ENCODE measurements at places on chromosomes 2 and 18. TPM values are rescaled to one million over a fixed set of nuclear protein-coding genes. Genes with fewer than 3 reads are reported as not detected.

Gene TLX2
- total RNA-seq = not detected

DNA sequence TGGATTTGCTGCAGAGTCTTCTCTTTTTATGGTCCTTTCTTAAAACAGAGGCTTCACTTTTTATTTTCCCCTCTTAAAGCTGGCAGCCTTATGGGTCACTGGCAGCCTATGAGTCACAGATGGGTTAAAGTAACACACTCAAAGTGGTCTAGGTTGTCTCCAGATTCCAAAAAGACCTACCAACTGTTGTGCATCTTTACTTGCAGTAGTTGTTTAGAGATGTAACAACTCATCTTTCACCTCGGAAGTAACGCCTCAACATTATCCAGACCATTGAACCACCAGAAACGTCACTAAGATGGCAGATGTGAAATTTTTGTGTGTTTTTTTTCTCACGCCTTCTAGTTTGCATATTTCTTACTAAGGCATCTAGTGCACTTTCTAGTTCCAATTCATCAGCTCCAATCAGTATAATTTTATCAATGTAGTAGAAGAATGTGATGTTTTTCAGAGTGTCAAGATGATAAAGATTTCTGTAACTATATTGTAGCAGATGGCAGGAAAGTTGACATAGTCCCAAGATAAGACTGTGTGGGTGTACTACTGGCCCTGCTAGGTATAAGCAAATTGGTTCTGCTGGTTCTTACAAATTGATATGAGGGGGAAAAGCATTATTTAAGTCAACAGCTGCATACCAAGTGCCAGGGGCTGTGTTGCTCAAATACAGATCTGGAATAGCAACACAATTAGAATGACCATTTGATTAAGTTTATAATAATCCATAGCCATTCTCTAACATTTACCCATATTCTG is 9.6 kb upstream of the SEC11C start:
- no peak for DNase-seq
- H3K27me3 ChIP-seq = peaks cover 43% of the 10 kb centered on the region
- H3K27ac ChIP-seq = no peak overlapping the region
- no peaks in the 10 kb centered on the region for H3K36me3 ChIP-seq
- no peak overlapping the region for H3K4me3 ChIP-seq
- H3K4me1 ChIP-seq = no peaks in the 10 kb centered on the region

Gene LBX2
- total RNA-seq = 2.3 TPM

Gene MATN3
- total RNA-seq = 17.0 TPM

DNA sequence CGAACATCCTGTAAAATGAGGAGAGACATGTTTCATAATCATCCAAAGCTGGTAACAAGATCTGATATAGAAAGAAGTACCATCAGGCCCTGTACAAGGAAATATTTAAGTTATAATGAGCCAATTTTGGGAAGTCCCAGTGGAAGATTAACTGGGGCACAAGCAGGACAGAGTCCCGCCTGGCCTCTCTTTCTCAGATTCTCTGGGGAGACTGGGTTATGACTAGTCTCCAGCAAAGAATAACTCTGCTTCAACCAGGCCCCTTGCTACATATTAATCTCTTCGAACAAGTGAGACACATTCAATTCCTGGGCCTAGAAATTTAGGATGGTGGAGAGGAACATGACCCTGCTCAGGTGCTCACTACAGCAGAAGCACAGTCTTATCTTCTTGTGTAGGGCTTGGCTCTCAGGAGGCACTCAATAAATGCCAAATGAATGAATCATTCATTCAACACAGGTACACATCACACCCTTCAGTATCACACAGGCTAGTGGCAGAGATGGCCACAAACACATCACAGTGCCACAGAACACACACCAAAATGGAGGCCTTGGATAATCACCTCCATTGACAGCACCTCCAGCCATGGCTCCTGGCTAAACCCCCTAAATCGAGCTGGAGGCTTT is 46.4 kb upstream of the RNF152 start:
- peaks cover 1% of the 10 kb centered on the region for H3K36me3 ChIP-seq
- no peak overlapping the region for H3K27ac ChIP-seq
- H3K4me1 ChIP-seq = peaks cover 16% of the 10 kb centered on the region
- DNase-seq = no peak

- H3K4me1 ChIP-seq = peaks cover 12% of the 10 kb centered on the region
- peak overlapping the region; percentile 98 for H3K27ac ChIP-seq
- H3K27me3 ChIP-seq = no peaks in the 10 kb centered on the region
- peak overlapping the region; percentile 97 for H3K4me3 ChIP-seq
- no peak for DNase-seq
- H3K36me3 ChIP-seq = no peaks in the 10 kb centered on the region
These were observed 1.1 kb upstream of the CEP192 start for GRCh38 chr18:12990123-12990475.

GRCh38 chr2:195503208-195503607 is 153.8 kb upstream of the SLC39A10 start:
- no peak for DNase-seq
- no peak overlapping the region for H3K4me3 ChIP-seq
- H3K4me1 ChIP-seq = peaks cover 15% of the 10 kb centered on the region
- no peaks in the 10 kb centered on the region for H3K27me3 ChIP-seq
- H3K27ac ChIP-seq = no peak overlapping the region

DNA sequence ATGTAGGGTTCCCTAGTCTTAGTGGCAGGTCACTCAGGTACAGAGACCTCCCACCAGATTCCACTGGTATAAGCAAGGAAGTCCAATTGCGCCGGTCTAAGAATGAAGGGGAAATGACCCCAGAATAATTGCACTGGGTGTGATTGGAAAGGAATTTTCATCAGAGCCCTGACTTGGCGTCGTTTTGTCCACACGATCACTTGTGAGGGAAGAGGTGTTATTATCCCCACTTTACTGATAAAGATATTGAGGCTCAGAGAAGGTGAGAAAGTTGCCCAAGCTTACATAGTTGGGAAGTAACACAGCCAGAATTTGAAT is 61.5 kb downstream of the CIB4 start:
- no peaks in the 10 kb centered on the region for H3K36me3 ChIP-seq
- no peak overlapping the region for H3K4me3 ChIP-seq
- H3K27me3 ChIP-seq = peaks cover 49% of the 10 kb centered on the region

DNA sequence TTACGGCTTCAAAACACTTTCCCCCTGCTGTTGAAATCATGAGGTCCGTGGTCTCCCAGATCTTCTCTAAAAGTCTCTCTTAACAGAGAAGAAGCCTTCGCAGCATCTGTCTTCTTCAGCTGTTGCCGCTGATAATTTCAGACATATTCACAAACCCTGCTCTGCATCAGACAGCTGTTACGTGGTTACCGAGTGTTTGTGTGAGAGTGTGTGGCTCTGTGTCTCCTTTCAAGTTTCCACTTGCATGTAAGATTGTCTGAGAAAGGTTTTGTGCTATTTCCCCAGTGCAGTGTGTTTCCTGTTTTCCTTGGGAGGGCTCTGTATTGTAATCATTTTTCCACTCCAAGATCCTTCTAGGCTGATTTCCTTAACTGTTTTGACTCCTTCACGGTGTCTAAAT is 32.8 kb downstream of the MAIP1 start:
- H3K4me3 ChIP-seq = no peak overlapping the region
- no peaks in the 10 kb centered on the region for H3K36me3 ChIP-seq
- H3K27ac ChIP-seq = no peak overlapping the region
- DNase-seq = no peak
- peaks cover 5% of the 10 kb centered on the region for H3K4me1 ChIP-seq
- H3K27me3 ChIP-seq = no peaks in the 10 kb centered on the region

GRCh38 chr2:198314559-198315153 is 510.3 kb downstream of the PLCL1 start:
- no peak overlapping the region for H3K27ac ChIP-seq
- no peak for DNase-seq
- H3K4me1 ChIP-seq = no peaks in the 10 kb centered on the region
- no peak overlapping the region for H3K4me3 ChIP-seq

Gene PLGLB2
- total RNA-seq = 6.5 TPM

Gene CCDC141
- total RNA-seq = not detected

Gene GCG
- 0.31 TPM for total RNA-seq

Gene C2orf80
- not detected for total RNA-seq

Gene SLC16A14
- 4.9 TPM for total RNA-seq

- peak overlapping the region; percentile 77 for H3K4me3 ChIP-seq
- no peaks in the 10 kb centered on the region for H3K36me3 ChIP-seq
- no peak overlapping the region for H3K27ac ChIP-seq
- H3K4me1 ChIP-seq = peaks cover 31% of the 10 kb centered on the region
- H3K27me3 ChIP-seq = no peaks in the 10 kb centered on the region
These were observed 362 bp upstream of the PSTPIP2 start for GRCh38 chr18:46072376-46072867.

GRCh38 chr2:66985906-66986305 is 411.2 kb upstream of the ETAA1 start:
- no peak for DNase-seq
- peaks cover 23% of the 10 kb centered on the region for H3K27me3 ChIP-seq
- H3K4me1 ChIP-seq = no peaks in the 10 kb centered on the region
- H3K27ac ChIP-seq = no peak overlapping the region
- no peak overlapping the region for H3K4me3 ChIP-seq

DNA sequence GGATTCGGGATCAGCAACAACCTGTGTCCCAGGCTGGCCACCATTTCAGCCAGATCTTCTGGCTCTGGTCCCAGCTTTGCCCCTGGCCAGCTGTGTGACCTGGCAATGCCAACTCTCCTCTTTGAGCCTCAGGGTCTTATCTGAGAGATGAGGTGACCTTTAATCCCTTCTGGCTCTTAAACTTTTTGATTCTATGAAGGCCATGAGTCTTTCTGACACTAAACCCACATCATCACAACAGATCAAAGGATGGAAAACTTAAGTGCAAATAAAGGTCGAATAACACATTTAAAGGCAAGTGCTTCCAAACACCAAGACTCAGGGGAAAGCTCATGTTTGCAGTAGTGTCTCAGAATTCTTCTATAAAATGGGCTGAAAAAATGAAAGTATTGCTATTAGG is 491.8 kb upstream of the NRP2 start:
- no peak overlapping the region for H3K4me3 ChIP-seq
- DNase-seq = no peak
- peaks cover 3% of the 10 kb centered on the region for H3K4me1 ChIP-seq
- H3K27me3 ChIP-seq = no peaks in the 10 kb centered on the region

Gene HOXD4
- not detected for total RNA-seq

DNA sequence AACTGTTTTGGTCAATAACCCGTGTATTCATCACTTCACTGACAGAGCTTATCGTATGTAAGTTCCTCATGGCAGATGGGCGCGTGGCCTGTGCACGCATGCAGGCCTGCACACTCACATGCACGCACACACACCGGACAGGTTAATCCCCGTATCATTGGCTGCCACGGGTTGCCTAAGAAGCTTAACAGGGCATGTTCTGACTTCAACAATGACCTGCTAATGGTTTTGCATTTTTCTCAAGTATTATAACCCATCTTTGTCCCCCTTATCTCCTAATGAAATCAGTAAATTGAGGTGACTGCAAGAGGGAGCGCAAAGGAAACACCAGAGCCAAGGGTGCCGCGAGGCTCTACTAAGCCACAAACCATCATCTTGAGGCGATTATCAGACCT is 399.0 kb upstream of the ID2 start:
- DNase-seq = no peak
- no peaks in the 10 kb centered on the region for H3K36me3 ChIP-seq
- H3K27me3 ChIP-seq = peaks cover 13% of the 10 kb centered on the region
- no peak overlapping the region for H3K4me3 ChIP-seq
- no peaks in the 10 kb centered on the region for H3K4me1 ChIP-seq

Gene GULP1
- total RNA-seq = 23.9 TPM

- no peaks in the 10 kb centered on the region for H3K36me3 ChIP-seq
- H3K4me3 ChIP-seq = peak overlapping the region; percentile 1
- peaks cover 88% of the 10 kb centered on the region for H3K4me1 ChIP-seq
- no peaks in the 10 kb centered on the region for H3K27me3 ChIP-seq
- peak overlapping the region; percentile 98 for H3K27ac ChIP-seq
These were observed 51.2 kb downstream of the SPIRE1 start for GRCh38 chr18:12606592-12607315.

DNA sequence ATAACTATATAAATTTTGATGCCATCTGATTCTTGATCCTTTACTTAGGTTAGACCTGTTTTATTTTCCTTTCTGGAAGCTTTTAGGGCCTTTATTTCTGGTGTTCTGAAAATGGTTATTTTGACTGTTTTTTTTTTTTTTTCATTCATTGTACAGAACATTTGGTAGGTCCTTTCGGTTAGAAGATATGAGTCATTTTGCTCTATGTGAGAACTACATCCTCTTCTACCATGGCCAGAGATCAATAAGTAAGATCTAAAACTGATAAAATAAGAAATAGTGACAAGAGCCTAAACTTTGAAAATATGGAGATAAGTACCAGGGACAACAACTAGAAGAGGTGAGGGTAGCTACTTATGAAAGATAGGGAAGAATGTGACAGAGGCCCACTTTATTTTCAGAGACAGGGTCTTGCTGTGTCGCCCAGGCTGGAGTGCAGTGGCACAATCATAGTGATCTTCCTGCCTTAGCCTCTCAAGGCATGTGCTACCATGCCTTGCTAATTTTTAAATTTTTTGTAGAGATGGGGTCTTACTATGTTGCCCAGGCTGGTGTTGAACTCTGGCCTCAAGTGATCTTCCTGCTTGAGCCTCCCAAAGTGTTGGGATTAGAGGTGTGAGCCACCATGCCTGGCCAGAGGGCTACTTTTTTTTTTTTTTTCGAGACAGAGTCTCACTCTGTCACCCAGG is 66.5 kb downstream of the EIF2AK3 start:
- peaks cover 26% of the 10 kb centered on the region for H3K36me3 ChIP-seq
- H3K27me3 ChIP-seq = no peaks in the 10 kb centered on the region
- no peak overlapping the region for H3K4me3 ChIP-seq
- H3K27ac ChIP-seq = no peak overlapping the region
- no peaks in the 10 kb centered on the region for H3K4me1 ChIP-seq

GRCh38 chr2:167404627-167405284 is 516.5 kb downstream of the XIRP2 start:
- no peak for DNase-seq
- no peak overlapping the region for H3K4me3 ChIP-seq
- no peak overlapping the region for H3K27ac ChIP-seq
- H3K36me3 ChIP-seq = peaks cover 1% of the 10 kb centered on the region
- peaks cover 16% of the 10 kb centered on the region for H3K4me1 ChIP-seq

DNA sequence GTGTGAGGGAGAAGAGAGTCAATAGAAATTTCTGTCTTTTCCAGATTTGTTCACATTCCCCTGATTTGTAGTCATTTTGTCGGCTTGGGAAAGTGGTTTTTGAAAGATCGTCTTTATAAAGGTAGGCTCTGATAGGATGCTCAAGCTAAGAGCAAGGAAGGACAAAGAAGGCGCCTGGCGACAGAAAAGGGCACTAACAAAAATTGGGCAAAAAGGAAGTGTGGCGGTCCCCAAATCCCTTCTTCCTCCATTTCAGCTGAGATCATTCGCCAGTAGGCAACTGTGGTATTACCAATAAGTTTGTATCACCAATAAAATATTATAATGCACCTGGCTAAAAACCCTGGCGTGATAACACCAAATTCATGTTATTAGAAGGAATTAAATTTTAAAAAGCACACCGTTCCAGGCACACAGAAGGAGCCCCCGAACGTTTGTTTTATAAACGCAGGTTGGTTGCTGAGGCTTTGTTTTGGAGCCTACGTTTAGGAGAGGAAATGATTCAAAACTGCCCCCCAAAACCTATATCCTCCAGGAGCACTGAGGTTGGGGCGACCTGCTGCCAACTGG is 756 bp upstream of the PTPN4 start:
- H3K4me1 ChIP-seq = peaks cover 32% of the 10 kb centered on the region
- peak overlapping the region; percentile 90 for H3K27ac ChIP-seq
- peak overlapping the region; percentile 83 for H3K4me3 ChIP-seq
- no peaks in the 10 kb centered on the region for H3K27me3 ChIP-seq

Gene ZDBF2
- total RNA-seq = 28.9 TPM

Gene NDUFV2
- 90.5 TPM for total RNA-seq

Data from chondrocyte (in vitro differentiated cells).